ENCODE measurements at places on chromosomes 4 and X.

GRCh38 chr4:103201724-103202123 lies 3.6 kb upstream of the CENPE start:
- no peak for DNase-seq

DNA sequence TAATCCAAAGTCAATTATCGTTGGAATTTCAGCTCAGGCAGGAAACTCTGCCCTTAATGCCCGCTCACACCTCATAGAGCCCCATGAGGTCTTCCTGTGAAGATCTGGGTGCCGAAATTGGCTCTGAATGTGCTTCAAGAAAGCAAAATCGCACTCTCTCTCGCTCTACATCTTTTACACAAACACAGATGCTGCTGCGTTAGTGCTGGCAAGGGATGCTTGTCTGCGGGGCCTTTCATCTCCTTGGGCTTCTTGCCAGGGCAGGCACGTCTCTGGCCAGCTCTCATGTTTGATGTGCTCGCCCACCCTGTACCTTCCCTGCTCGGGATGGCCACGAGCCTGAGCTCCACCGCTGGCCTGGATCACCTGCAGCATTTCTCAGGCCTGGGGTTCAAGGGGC lies 66.5 kb downstream of the CLCN4 start:
- no peak for DNase-seq

GRCh38 chr4:168163106-168163505 lies 70.8 kb downstream of the ANXA10 start:
- DNase-seq: no peak

DNA sequence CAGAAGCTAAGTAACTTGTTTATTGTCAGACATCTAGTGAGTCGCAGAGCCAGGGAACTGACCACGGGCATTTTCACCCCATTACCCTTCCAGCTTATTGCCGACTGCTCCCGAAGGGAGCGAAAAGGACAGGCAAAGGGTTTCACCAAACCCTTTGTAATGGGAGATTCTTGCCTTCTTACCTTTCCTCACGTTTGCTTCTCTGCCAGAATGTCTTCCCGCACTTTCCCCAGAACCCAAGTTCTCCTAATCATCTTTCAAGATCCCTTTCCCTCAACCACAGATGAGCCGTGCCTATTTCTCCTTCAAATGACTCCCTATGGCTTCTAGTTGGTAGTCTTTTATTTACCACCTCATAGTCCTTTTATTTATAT lies 520 bp upstream of the SRP72 start:
- DNase-seq: no peak

DNA sequence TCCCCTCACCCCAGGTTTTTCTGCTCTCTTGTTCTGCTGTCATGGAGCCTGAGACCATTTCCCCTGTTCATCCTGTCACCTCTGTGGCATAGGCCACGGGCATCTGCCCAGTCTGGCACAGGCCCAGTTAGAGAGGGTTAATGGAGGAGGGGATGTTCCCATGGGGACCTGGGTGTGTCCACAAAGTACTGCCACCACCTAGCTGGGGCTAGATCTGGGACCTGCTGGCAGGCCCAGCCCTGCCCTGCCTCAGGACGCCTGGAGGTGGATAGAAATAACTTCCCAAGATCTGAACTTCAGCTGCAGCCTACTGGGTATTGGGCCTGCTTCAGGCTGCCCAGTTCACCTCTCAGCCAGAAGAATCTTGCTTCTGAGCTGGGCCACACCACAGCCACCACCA lies 13.5 kb downstream of the EFNB1 start:
- DNase-seq: no peak
